Stimulated activated effector memory CD8-positive, alpha-beta T cell treated with anti-CD3 and anti-CD28 coated beads, Interleukin-12 subunit alpha, Interleukin-12 subunit beta, amount 100 ng/mL, for 72 hours (primary cell): ENCODE measurements at places on chromosomes 1 and 21.

DNA sequence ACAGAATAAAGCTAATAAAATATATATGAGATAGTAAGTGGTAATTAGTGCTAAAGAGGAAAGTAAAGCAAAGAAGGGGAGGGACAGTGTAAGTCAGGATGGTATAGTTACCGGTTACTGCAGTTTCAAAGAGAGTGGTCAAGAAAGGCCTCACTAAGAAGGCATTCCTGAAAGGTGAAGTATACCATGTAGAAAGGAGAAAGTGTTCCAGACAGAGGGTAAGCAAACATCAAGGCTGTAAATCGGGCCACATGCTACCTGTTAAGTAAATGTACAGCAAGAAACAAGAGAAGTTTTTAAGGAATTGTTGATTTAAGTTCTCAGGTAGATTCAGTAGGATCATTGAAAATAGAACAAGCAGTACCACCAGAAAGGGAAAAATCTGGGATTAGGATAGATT, 9.7 kb downstream of the DESI2 start:
- no peak for DNase-seq

GRCh38 chr1:2646837-2647236, 14.0 kb upstream of the MMEL1 start:
- DNase-seq: no peak

- DNase-seq: no peak
Observed at GRCh38 chr1:44423591-44424537, 18.8 kb downstream of the RNF220 start.

DNA sequence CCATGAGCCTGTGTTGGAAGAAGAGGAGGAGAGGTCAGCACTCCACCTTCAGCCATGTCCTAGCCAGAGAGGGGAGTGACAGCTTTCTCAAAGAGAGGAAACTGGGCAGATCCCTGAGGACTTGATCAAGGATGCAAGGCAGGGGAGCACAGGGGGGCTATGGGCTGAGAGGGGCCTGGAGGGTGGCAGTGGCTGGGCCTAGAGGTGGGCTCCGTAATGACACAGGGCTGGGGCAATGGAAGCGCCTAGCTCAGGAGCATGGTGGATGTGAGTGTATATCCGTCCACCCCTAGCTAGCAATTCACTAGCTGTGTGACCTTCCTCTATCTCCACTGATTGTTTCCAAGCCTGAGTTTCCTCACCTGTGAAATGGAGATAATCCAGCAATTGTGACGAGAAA, 32.6 kb downstream of the NEK2 start:
- DNase-seq: no peak

DNA sequence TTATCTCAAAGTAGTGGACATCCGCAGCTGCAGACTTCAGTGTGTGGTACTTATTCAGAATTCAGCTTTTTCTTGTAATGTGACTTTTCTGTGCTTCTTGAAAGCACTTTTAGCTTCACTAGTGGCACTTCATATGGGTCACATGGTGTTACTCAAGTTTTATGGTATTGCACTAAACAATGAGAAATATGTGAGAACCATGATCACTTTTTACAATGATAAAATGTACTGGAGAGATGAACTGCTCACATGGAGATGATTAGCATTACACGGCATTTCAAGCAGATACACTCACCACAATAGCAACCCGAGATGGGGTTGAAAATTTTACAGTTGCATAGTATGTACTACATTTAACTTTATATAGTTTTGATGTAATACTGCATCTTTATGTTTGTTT, 40.1 kb upstream of the GPR52 start:
- no peak for DNase-seq

- no peak for DNase-seq
Observed at GRCh38 chr1:224170748-224171478, 12.1 kb upstream of the DEGS1 start.

GRCh38 chr21:42324896-42325295, 9.7 kb upstream of the TFF3 start:
- no peak for DNase-seq

GRCh38 chr1:85061711-85062424, 13.6 kb upstream of the MCOLN3 start:
- peak; percentile 89 for DNase-seq

DNA sequence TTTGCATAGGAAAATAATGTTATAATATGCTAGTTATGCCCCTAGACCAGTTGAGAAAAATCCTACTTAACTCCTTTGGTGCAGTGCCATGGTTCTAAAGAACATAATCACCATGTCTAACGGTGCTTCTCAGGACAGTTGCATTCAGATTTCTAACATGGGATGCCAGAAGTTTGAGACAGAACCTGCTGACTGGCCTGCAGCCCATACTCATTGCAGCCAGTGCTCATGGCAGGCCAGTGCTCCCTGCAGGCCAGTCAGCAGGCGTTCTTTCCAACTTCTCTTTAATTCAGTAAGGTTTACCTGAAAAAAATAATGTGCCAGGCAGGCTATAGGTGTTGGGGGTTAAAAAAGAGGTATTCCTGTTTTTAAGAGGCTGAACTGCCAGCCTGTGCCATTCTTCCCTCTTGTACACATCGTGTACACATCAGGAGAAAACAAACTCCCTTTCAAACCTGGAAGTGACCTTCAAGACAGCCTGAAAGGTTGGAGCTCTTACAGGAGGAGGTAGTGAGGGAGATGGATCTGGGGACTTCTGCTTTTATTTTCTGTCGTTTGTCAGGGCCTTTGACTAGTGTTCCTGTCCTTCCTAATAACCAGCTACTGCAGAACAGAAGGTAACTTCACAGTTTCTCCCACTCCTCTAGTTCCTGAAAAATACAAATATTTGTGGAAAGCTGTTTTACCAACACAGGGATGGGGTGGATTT, 146.0 kb upstream of the MAGI3 start:
- no peak for DNase-seq

DNA sequence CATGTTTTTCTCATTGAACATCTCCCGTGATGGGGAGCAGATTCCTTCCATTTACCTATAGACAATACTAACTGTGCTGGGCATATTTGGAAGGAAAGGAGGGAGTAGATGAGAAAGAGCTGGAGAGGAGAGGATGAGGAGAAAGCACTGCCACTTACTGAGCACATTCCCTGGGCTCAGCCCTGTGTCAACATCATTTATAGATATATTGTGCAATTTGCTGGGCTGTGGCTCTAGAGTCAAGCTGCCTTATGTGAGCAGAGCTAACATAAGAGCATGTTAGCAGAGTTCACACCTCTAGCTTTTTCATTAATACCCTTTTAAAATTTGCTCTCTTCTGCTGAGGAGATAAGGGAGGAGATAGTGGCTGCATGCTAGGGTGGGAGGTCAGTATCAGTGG, 22.3 kb upstream of the CD53 start:
- DNase-seq: no peak

DNA sequence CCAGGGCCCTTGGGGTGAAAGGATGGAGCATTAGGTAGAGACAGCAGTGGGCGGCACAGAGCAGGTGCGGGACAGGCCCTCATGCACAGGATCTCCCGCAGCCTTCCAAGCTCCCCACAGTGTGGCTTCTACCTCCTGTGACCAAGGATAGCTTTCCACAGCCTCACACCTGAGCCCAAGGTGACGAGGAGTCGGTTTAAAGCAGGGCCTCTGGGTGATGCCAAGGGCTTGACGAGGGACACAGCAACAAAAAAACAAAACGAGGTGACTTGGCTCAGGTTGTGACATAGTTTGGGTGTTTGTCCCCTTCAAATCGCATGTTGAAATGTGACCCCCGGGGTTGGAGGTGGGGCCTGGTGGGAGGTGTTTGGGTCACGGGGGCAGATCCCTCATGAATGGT, 15.3 kb downstream of the RSPH1 start:
- DNase-seq: no peak

GRCh38 chr1:87464022-87464490, 135.4 kb downstream of the LMO4 start:
- DNase-seq: no peak

DNA sequence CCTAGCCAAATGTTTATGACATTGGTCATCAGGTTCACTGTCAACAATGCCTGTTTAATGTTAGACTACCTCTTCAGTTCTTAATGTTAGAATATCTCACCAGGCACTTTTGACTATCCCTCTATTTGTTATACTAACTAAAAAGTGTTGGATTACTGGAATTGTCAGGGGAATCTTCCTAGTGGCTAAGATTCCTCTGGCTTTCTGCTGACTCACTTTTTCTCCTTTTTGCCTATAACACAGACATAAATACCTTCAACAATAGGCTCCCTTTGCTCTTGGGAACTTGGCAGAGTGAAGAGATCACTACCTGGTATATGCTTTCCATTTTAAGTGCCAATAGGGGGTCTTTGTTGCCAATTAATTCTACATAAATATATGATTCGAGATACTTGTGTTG, 68.5 kb downstream of the TMEM200B start:
- no peak for DNase-seq

GRCh38 chr1:86352086-86352485, 44.0 kb downstream of the ODF2L start:
- DNase-seq: no peak

DNA sequence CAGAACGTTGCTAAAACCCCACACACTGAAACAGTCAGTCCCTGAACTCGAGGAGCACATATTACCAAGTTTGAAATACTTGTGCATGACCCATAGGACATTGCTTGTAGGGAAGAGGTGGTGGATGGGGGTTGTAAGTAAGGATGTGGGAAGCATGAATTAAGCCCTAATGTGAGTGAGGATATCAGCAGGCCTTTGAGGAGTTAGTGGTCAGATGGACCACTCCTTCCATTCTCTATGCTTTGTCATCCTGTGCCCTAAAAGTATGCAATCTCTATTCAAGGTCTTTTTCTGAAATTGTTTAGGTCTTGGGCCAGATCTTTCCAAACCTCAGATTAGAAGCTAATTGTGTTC, 70.9 kb upstream of the SAMSN1 start:
- DNase-seq: no peak

- DNase-seq: no peak
Observed at GRCh38 chr1:18357622-18358230, 123.0 kb upstream of the KLHDC7A start.

DNA sequence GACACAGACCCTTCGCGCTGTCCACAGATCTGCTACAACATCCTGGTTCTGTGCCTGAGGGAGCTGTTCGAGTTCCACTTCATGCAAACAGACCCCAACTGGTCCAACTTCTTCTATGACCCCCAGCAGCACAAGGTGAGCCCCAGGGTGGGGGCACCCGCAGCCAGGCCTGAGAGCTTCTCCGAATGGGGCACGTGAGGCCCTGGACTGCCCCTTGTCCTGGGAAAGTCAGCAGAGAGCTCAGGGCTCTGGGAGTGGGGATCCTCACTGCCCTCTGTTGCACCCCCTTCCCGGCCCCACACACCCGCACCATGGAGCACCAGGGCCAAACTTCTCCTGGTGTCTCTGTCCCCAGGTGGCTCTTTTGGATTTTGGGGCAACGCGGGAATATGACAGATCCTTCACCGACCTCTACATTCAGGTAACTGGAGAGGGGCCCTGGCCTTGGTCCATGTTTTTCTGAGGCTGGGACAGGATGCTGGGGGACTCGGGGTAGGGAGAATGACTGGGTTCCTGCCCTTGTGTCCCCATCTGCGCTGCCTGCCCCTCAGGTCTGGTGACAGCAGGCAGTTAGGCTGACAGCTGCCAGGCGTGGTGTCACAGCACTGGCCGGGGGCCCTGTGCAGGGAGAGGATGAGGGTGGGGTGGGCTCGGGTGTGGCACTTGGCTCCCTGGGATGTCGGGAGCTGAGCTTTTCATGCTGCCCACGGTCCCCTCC, 44.6 kb downstream of the COQ8A start:
- no peak for DNase-seq

GRCh38 chr1:50424884-50425375, 1.7 kb upstream of the DMRTA2 start:
- DNase-seq: no peak

DNA sequence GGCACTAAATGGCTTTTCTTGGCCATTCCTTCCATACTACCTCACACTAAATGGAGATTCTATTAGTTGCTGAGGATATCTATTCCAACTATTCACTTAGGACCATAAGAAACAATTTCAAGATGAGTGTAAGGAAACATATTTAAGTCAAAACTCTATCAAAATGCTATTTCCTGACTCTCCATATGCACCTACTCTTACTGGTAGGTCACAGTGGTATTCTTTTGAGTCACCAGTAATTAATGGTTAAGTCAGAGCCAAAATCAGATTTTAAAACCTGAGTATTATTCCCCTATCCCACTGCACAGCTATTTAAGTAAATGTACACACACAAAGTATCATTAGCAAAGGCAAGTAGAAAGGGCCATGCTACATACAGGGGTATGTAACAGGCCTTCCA, 50.3 kb downstream of the ARID4B start:
- DNase-seq: no peak

- DNase-seq: no peak
Observed at GRCh38 chr1:232132572-232132971, 497.4 kb downstream of the SIPA1L2 start.

GRCh38 chr1:35929730-35930592, 944 bp upstream of the AGO3 start:
- peak; percentile 8 for DNase-seq

- DNase-seq: no peak
Observed at GRCh38 chr1:50023292-50024159, at the start of gene AGBL4. Gene AGBL4 (minus strand): TSS chr1:50023954.

DNA sequence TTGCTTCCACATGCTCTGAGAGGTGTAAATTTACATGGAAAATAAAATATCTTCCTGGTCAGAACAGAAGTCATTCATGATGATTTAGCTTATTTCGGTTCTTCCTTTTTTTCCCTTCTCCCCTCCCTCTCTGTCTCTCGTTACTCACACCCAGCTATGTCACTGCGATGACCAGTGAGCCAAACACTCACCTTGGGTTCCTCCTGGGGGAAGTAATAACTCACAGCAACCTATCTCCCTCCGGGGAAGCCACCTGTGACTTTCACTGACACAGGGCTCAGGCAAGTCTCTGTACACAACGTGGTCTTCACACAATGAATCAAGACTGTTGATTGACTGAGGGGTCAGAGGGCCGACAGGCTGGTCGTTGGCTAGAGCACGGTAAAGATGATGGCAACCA, 135.3 kb upstream of the VANGL1 start:
- DNase-seq: no peak
